ENCODE measurements at places on chromosomes 7 and 10.

GRCh38 chr10:48477141-48477540 lies 127.7 kb downstream of the ARHGAP22 start:
- no peak for DNase-seq

GRCh38 chr7:150515248-150516147 lies 826 bp downstream of the GIMAP7 start:
- DNase-seq, result no peak

- DNase-seq, result no peak
Measured at GRCh38 chr10:72490951-72491350, 134.9 kb downstream of the MICU1 start.

- peak; percentile 41 for DNase-seq
Measured at GRCh38 chr7:28037220-28038010, 143.2 kb downstream of the JAZF1 start.

GRCh38 chr7:113404245-113404644 lies 285.9 kb upstream of the SMIM30 start:
- DNase-seq, result no peak

GRCh38 chr10:21746118-21746517 lies 212.1 kb downstream of the MLLT10 start:
- no peak for DNase-seq

- no peak for DNase-seq
Measured at GRCh38 chr10:47314416-47314970, 7.8 kb upstream of the GDF2 start.

DNA sequence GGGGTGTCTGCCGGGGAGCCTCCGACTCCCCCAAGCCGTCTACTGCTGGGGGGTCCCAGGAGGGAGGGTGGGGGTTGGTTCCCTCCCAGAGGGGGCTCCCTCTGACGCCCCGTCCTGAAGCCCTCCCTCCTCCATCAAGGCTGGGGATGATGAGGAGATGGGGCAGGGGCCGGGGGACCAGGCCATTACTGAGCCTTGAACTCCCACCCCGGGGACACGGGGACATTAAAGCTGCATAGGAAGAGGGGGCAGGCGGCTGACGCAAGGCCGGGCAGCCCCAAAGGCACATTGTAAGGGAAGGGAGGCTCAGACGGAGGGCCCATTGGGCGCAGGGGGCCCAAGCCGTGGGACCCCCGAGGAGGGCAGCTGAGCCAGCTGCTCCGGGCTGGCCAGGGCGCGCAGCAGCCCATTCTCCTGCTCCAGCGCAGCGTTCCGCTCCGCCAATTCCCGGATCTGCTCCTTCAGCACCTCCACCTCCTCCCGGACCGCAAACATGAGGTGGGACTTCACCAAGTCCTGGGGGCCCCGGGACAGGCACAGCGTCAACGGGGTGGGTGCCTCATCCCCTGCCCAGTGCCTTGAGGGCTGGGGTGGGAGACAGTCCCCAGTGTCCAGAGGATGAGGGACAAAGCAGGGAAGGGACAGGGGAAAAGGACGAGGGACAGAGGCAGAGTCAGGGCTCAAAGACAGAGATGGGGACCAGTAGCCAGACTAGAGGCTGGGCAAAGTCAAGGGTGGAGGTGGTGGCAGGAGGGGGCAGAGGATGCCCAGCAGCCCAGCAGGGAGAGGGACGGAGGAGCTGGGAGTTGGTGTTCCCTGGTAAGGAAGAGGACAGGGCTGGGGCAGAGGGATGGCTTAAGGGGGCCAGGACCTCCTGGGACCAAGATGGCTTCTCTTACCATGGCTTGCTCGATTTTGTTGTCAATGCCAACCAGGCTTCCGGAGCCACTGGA lies 2.9 kb upstream of the SPACDR start:
- DNase-seq, result no peak

- no peak for DNase-seq
Measured at GRCh38 chr7:158856883-158857668, 718 bp downstream of the DYNC2I1 start.

DNA sequence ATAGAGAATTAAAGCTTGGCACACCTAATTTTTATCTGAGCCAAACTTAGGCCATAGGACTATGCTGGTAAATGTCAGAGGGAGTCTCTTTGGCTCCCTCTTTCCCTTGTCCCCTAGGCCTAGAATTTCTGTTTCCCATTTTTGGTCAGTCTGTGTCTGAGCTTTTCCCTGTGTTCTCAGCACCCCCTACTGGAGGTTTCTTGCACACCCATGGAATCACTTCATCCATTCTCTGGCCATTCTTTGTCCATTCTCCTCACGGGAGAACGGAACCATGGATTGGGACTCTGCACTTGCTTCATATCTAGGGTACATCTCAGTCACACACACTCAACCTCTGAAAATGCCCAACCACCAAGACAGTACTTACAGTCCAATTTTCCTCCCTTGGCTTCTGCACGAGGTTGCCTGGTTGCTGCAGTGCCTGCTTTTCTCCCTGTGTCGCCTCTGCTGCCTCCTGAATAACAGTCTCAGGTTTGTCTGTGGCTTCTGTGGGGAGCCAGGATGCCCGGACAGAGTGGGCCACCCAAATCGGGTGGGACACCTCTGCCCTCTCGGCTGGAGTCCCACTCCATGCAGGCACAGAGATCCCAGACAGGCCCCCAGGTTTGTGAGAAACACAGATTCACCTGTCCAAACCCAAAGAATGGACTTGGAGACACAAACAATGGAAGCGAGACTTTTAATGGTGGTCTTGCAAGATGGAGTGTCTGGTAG lies 35.1 kb upstream of the DNAH11 start:
- no peak for DNase-seq

DNA sequence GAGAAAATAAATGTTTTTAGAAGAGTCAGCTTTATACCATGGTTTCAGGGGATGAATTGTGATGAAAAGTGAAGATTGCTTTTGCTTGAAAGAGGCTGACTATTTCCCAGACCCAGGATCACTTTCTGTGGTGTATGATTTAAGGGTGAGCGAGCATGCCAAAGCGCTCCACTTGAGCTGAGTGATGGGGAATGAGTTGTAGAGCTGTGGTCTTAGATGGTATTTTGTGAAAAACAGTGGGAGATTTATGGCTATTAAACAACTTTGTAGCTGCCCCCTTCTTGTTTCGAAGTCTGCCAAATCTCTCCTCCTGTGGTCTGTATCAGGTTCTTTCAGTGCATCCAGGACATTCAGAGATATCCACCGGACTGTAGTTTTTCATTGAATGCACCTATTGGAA lies 888.2 kb downstream of the LRMDA start:
- DNase-seq, result no peak

DNA sequence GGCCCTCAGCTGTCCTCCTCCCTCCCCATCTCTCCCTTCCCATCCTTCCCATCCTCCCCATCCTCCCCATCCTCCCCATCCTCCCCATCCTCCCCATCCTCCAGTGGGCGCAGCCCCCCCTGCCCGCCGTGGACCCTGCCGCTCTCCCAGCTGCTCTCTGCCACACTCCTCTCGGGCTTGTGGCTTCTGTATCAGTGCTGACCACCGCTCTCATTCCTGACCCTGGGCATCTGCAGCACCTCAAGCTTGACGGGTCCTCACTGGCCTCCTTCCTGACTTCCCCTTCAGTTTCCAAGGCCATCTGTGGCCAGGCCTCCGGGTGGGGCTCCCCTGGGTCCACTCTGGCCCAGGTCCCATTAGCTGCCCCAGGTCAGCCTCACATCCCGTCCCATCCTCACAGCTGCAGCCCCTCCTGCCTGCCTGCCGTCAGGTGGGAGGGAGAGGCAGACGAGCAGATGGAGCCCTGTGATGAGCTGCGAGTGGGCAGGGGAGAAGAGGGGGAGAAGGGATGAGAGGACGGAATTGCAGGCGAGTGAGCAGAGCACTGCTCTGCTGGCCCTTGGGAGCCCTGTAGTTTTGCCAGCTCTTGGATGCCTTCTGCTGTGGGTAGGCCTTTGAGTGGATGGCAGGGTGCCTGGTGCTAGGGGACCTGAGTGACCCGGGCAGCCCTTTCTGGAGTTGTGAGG lies 35.7 kb downstream of the LHPP start:
- no peak for DNase-seq

- DNase-seq, result no peak
Measured at GRCh38 chr7:142869434-142869833, 14.6 kb downstream of the EPHB6 start.

DNA sequence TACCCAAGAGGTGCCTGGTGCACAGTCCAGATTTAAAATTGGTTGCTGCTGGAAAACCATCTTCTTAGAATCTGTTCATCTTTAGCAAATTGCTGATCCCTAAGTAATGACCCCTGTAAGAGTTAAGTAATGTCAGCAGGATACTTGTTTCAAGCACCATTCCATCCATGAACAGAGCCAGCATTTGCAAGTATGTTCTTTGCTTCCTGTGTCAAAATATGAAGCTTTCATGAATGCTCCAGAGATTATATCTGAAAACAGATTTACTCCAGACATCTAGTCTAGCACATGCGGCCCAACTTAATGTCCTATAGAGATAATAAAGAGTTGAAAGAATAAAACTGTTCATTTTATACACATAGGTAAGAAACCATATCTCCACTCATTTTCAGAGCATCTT lies 98.7 kb upstream of the ZNF438 start:
- DNase-seq, result no peak

DNA sequence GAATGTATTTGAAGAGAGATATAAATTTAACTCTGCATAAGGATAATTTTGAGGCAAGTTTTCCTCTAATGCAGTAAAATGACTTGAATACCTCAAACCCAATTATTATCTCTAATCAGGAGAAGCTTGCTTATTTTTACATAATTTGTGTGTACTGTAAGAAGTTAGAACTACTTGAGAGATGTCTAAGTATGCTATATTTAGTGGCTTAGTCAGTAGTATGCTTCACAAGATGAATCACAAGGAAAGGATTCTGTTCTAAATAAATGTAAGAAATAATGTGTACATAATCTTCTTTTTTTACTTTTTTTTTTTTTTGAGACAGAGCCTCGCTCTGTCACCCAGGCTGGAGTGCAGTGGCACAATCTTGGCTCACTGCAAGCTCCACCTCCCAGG lies 13.7 kb downstream of the PHTF2 start:
- DNase-seq, result no peak

GRCh38 chr7:44330331-44330730 lies 4.9 kb upstream of the CAMK2B start:
- no peak for DNase-seq

DNA sequence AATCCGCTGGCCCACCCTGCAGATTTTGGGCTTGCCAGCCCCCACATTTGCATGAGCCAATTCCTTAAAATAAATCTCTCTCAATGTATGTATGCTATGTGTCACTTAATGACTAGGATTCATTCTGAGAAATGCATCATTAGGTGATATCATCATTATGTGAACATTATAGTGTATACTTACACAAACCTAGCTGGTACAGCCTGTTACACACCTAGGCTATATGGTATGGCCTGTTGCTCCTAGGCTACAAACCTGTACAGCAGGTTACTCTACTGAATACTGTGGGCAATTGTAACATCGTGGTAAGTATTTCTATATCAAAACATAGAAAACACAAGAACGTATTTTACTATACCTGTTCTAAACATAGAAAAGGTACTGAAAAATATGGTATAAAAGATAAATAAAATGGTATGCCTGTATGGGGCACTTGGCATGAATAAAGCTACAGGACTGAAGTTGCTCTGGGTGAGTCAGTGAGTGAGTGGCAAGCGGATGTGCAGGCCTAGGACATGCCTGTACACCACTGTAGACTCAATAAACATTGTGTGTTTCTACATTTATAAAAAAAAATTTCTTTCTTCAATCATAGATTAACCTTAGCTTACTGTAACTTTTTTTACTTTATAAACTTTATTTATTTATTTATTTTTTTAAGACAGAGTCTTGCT lies 135.9 kb downstream of the ABCA13 start:
- no peak for DNase-seq

GRCh38 chr10:80204677-80205476 lies 460 bp downstream of the ANXA11 start:
- DNase-seq, result peak; percentile 76

- DNase-seq, result no peak
Measured at GRCh38 chr7:21747806-21748205, 197.9 kb downstream of the CDCA7L start.

DNA sequence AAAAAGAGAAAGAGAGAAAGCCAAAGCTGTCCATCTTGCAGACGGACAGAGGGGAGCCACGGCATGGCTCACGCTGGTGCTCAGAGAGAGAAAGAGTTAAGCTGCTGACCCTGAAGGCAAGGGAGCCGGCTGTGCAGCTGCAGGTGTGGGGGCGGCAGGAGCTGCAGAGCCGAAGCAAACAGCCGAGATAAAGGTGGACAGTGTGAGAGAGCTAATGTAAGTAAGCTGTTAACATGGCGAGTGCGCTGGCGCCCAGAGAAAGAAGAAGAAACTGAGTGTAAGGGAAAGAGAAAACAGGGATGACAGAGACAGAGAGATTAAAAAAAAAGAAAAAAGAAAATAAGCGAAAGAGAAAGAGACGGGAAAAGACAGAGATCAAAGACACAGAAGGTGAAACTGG lies 18.2 kb downstream of the COL17A1 start:
- no peak for DNase-seq

DNA sequence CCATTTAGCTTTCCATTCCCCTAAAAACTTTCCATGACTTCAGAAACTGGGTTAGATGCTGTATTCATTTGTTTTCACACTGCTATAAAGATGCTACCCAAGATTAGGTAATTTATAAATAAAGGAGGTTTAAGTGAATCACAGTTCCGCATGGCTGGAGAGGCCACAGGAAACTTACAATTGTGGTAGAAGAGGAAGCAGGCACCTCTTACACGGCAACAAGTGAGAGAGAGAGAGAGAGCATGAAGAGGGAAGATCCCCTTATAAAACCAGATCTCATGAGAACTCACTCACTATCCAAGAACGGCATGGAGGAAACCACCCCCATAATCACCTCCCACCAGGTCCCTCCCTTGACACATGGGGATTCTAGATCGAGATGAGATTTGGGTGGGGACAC lies 336.8 kb downstream of the TFEC start:
- no peak for DNase-seq

GRCh38 chr7:157136372-157136771 lies 2.4 kb upstream of the UBE3C start:
- DNase-seq, result no peak

- DNase-seq, result peak; percentile 68
Measured at GRCh38 chr7:143381427-143382125, 431 bp downstream of the ZYX start.

GRCh38 chr7:82266081-82266480 lies 177.5 kb downstream of the CACNA2D1 start:
- no peak for DNase-seq

- DNase-seq, result no peak
Measured at GRCh38 chr10:70950037-70950436, 61.7 kb upstream of the PCBD1 start.

DNA sequence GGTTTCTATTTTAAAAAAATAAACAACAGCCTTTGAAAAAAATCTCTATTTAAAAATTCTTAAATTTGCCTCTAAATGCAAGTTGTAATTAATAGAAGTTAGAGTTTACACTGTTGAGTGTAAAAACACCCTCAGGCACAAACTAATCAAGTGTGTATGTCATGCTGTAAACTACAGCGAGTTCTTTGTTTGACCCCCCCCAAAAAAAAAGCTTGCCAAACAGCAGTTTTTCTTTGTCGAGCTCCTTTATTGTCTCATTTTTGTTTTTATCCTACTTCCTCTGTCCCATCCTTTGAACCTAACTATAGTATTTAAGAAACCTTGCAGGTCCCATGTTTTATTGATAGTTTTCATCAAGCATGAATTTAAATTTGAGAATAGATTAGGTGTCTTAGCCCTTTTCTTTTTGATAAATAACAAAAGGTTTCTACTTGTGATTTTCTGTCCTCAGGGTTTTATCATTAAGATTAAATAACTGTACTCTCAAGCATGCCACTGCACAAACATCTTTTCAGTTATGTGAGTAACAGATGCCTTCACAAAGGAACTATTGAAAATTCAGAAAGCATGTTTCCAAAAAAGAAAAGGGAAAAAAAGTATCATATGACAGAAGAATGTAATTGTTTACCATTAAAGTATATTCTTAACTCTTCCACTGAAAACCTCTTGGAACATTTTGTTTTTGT lies 176.0 kb downstream of the ARID5B start:
- no peak for DNase-seq

All from GM13976 (cell line).